ENCODE measurements at places on chromosomes 7 and 10.

GRCh38 chr7:25893436-25893835 is 258.6 kb upstream of the NFE2L3 start:
- no peak for DNase-seq

DNA sequence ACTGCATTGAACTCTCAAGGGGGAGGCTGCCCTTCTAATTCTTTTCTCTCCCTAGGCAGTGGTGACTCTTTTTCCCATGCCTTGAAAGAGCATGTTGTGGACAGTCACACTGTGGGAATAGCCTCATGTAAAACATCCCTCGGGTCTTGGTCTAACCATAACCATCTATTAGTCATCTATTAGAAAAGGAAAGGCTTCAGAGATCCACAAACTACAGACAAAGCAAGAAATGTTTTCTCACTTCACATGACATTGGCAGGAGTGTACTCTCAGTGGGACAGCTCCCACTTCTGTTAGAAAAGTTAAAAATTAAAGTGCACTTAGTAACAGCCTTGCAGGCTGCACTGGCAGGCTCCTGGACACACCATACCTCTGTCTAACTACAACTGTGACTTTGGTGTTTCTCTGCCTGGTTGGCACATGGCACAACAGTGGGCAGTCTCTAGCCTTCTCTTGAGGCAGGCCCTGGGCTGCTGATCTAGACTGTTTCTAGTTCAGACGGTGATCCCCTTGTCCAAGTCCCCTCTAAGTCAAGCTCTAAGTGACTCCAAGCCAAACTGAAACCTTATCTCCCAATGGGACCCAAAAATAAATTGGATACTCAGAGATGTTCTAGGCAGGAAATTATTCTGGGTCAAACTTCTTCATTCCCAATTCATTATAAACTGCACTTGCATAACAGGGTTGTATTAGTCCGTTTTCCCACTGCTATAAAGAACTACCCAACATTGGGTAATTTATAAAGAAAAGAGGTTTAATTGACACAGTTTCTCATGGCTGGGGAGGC is 57.9 kb upstream of the ITGB1 start:
- peak; percentile 46 for DNase-seq

GRCh38 chr10:57507788-57508187 is 759.9 kb downstream of the IPMK start:
- no peak for DNase-seq

DNA sequence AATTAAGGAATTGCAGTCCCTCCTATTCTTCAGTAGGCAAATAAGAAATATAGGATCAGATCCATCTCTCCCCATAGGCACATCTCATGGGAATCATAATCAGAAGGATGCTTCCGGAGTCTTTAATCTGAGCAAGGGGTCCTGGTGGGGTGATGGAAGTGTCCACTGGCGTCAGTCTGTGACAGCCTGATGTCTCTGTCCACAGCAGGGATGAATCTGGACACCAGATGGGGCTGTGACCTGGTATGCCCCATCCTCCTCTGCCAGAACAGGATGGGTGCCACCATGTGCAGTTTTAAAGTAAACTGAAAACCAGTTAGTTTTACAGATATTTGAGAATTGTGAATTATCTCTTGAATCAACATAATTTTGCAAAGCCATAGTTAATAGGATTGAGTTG is 148.7 kb downstream of the C1GALT1 start:
- DNase-seq = no peak

- DNase-seq = no peak
Measured at GRCh38 chr7:82605247-82605864, 161.8 kb upstream of the CACNA2D1 start.

DNA sequence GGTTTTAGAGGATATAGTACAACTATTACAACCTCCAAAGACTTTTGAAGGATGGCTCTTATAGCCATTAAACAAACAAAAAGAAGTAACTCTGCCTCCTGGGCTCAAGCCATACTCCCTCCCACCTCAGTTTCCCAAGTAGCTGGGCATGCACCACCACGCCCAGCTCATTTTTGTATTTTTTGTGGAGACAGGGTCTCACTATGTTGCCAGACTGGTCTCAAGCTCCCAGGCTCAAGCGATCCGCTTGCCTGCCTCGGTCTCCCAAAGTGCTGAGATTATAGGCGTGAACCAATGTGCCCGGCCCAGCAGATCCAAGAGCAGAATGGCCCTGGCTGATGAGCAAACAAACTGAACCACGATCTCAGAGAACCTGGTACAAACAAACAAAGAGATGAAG is 16.0 kb downstream of the NANOS1 start:
- no peak for DNase-seq

- no peak for DNase-seq
Measured at GRCh38 chr7:68892236-68892635, 706.0 kb upstream of the AUTS2 start.

DNA sequence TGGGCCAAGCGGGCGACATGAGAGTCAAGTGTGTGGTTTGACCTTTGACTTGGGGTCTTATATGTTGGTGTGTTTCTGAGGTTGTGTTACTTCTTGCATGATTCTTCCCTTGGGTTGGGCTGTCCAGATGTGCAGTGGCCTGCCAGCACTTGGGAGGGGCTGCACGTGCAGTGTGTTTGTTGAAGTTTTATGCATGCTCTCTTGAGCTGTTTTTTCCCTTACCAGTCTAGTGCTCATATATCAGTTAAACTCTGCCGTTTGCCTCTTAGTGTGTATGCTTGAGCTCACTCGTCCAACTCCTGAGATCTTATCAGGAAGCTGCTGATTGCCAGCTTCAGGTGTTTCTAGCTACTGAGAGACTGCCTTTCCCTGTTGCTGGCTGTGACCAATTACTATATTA is 23.1 kb downstream of the SP4 start:
- no peak for DNase-seq
